ENCODE measurements at places on chromosomes 2 and 18.

GRCh38 chr2:195535911-195536522, 121.0 kb upstream of the SLC39A10 start:
- DNase-seq = no peak

GRCh38 chr2:149068996-149069888, 30.7 kb downstream of the LYPD6B start:
- no peak for DNase-seq

DNA sequence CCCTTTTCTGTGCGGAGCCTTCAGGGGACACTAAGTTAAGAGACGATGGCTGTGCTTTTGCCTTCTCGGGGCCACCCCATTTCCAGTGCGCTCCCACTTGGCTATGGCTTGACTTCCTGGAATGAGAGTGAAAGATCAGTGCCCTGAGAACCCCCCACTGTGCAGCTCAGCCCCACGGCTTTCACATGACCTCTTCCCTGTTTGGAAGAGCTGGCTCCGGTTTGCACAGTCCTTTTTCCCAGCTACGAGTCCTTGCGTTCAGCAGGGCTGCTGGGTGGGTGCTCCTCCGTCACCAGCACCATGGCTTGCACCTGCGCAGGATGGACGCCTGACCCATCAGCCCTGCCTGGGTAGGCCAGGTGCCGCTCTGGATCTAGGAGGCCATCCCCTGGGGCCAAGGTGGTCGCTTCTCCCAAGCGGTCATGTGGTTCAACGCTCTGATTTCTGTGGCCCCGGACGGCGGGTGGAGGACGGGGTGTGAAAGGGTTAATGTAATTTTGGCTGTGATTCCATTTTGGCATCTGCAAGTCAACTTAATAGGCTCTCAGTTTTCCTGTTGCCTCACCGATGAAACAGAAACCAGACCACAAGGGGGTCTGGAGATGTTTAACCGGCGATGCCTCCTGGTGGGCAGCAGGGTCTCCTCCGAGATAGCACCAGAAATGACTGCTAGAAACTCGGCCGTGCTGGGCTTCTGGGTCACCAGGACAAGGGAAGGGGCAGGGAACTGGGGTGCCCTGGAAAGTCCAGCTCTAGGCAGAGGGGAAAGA, 113.1 kb upstream of the HAAO start:
- DNase-seq = no peak

GRCh38 chr2:37878536-37878935, 46.6 kb upstream of the RMDN2 start:
- no peak for DNase-seq

- no peak for DNase-seq
Measured at GRCh38 chr18:74996055-74996454, 212.9 kb downstream of the PTGR3 start.

DNA sequence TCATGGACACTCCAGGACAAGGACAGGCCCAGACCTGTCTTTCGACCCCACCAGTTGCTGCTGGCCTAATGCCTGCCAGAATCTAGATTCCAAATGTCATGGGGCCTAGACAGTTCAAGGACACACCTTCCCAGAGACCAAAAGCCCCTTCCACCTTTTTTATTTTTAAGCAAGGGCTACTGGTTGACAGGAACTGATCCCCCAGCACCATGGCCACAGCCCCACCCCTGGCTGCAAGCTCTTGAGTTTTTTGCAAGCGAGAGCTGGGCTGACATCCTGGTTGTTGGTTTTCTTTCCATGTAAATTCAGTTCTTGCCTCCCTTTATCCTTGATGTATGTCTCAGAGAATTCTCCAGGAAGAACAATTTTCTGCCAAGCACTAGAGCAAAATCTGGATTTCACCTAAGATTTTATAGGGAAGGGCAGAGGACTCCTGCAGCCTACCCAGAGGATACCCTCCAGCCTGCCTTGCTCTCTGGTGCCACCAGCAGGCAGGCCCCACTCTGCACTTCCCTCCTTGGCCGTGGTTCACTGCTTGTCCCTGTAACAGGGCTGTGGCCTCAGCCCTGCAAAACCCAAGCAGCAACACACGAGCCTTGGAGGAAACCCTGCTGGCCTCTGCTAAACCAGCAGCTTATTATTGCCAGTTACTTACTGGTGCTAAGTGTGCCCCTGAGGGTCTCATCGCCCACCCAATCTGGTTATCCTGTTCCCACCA, 97.7 kb downstream of the TWIST2 start:
- no peak for DNase-seq

- no peak for DNase-seq
Measured at GRCh38 chr2:204581946-204582345, 36.7 kb downstream of the PARD3B start.
